ENCODE measurements at places on chromosomes 1 and 21.

GRCh38 chr1:18529714-18530113 is 49.0 kb downstream of the KLHDC7A start:
- DNase-seq: no peak

DNA sequence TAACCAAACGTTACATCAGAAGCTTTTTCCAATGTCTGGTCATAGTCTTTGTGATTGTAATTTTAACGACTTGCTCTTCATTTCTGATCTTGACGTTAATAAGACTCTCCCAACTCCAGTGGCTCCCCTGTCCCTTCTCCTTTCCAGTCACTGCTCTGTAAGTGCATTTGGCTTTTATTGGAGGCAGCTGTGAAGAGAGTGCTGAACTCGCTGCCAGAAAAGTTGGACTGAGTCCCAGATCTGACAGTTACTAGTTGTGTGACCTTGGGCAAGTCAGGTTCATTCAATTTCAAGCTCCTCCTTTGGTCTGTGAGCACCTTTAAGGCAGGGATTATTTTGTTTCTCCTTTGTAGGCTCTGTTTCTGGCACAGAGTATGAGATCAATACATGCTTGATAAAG is 109.6 kb upstream of the TSPAN2 start:
- DNase-seq: no peak

GRCh38 chr1:55833529-55834091 is 618.4 kb upstream of the USP24 start:
- DNase-seq: no peak

DNA sequence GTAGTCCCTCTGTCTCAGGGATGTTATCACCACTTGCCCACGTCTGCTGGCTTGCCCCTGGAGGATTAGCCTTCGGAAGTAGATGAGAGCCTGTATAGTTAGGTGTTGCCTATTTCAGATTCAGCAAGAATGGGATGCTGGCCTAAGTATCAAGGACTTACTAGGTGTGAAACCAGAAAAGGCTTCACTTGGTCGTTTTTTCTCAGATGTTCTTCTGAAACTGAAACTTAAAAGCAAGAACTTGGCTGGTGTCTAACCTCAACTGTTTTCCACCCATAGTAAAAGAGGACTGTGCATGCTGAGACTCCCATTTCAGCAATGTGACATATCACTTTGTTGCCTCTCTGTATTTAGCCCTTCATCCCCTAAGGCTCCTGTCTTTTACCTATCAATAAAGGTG is 67.0 kb upstream of the LRRC53 start:
- no peak for DNase-seq

- DNase-seq: peak; percentile 91
Measured at GRCh38 chr1:60281360-60281932, 207.9 kb upstream of the C1orf87 start.

DNA sequence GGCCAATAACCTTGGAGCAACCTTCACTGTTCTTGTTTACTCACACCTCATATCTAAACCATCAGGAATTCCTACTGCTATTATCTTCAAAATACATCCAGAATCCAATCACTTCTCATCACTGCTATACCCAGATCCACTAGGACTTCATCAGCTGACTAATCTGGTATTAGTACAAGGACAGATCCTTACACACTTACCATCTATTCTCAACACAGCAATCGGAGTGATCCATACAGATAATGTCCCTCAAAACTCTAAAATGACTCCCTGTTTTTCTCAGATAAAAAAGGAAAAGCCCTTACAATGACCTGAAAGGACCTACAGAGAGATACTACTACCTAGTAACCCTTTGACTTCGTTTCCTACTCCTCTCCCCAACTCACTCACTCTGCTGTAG is 70.8 kb downstream of the ZNF644 start:
- no peak for DNase-seq

DNA sequence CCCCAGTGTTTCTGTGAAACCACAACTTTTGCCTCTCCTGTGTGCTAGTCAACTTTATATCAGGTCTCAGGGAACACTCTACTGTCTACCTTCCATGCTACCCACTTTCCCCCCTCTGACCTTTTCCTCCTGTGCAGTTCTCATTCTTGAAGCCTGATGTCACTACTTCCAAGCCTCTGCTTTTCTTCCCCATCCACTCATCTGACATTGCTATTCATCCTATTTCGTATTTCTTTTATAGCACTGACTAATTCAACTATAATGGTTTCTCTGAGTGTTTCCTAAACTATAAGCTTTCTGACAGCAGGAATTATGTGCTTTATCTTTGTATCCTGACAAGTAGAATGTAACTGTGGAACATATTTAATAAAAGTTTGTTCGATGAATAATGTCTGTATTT is 18.2 kb upstream of the DPH5 start:
- DNase-seq: no peak

DNA sequence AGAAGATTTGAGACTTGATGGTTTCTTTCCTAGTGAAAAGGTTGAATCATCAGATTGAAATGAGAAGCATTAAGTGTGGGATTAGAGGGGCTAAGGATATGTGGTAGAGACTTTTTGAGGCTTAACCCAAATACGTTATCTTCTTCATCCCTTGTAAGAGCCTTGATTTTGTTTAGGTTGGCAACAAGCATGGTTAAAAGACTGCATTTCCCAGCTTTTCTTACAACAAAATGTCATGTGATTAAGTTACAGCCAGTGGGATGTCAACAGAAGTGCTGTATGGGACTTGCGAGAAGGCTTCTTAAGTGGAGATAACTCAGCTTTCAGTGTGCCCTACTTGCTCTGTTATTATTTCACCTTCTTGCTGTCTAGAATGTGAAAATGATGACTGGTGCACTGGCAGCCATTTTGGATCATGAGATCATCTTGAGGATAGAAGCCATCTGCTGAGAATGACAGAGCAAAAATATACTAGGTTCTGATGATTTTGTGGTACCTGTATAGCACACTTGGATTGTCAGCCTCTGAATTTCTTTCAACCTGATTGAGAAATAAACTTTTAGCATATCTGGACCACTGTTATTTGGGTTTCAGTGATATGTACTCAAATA is 41.3 kb upstream of the GNG12 start:
- DNase-seq: no peak

Data from DMS153 (cell line).